ENCODE measurements at places on chromosomes 12 and 14. TPM values are rescaled to one million over a fixed set of nuclear protein-coding genes. Genes with fewer than 3 reads are reported as not detected.

- H3K36me3 ChIP-seq = no peaks in the 10 kb centered on the region
- no peak overlapping the region for H3K27ac ChIP-seq
- DNase-seq = no peak
- no peaks in the 10 kb centered on the region for H3K4me1 ChIP-seq
- H3K4me3 ChIP-seq = no peak overlapping the region
These were observed 815.7 kb downstream of the NRXN3 start for GRCh38 chr14:78985668-78986381.

GRCh38 chr12:113860950-113861349 is 105.2 kb downstream of the RBM19 start:
- peaks cover 17% of the 10 kb centered on the region for H3K4me1 ChIP-seq
- H3K36me3 ChIP-seq = peaks cover 16% of the 10 kb centered on the region
- no peak overlapping the region for H3K27ac ChIP-seq
- H3K27me3 ChIP-seq = no peaks in the 10 kb centered on the region

- no peak for DNase-seq
- no peak overlapping the region for H3K4me3 ChIP-seq
- no peaks in the 10 kb centered on the region for H3K4me1 ChIP-seq
- no peaks in the 10 kb centered on the region for H3K27me3 ChIP-seq
These were observed 53.7 kb upstream of the PELI2 start for GRCh38 chr14:56064513-56064912.

- H3K27me3 ChIP-seq = no peaks in the 10 kb centered on the region
- no peaks in the 10 kb centered on the region for H3K36me3 ChIP-seq
- no peak overlapping the region for H3K4me3 ChIP-seq
- H3K27ac ChIP-seq = no peak overlapping the region
- H3K4me1 ChIP-seq = peaks cover 4% of the 10 kb centered on the region
- DNase-seq = no peak
These were observed 37.5 kb downstream of the ERH start for GRCh38 chr14:69360438-69361108.

GRCh38 chr12:6615802-6616201 is 8.6 kb upstream of the CHD4 start:
- H3K27me3 ChIP-seq = no peaks in the 10 kb centered on the region
- H3K4me3 ChIP-seq = no peak overlapping the region
- DNase-seq = no peak
- peaks cover 5% of the 10 kb centered on the region for H3K36me3 ChIP-seq
- H3K27ac ChIP-seq = no peak overlapping the region

- DNase-seq = no peak
- peak overlapping the region; percentile 48 for H3K27ac ChIP-seq
- no peaks in the 10 kb centered on the region for H3K4me1 ChIP-seq
- no peak overlapping the region for H3K4me3 ChIP-seq
- no peaks in the 10 kb centered on the region for H3K36me3 ChIP-seq
These were observed 91.3 kb downstream of the TSPAN9 start for GRCh38 chr12:3168223-3169221.

DNA sequence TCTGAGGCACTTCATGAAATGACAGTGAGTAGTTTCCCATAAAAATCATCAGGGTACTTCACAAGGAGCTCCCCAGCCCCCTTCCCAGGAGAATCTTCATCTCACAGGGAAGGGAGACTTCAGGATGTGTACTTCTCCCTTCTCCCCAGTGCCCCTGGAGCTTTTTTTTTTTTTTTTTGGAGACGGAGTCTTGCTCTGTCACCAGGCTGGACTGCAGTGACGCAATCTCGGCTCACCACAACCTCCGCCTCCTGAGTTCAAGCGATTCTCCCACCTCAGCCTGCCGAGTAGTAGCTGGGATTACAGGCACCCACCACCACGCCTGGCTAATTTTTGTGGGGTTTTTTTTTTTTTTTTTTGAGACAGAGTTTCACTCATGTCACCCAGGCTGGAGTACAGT is 10.4 kb downstream of the ITPK1 start:
- H3K27ac ChIP-seq = peak overlapping the region; percentile 6
- DNase-seq = no peak
- peaks cover 35% of the 10 kb centered on the region for H3K4me1 ChIP-seq

Gene NTN4
- total RNA-seq = 22.5 TPM
